ENCODE measurements at places on chromosomes 1 and 21.

GRCh38 chr1:230216896-230217295, 149.9 kb downstream of the GALNT2 start:
- no peak for DNase-seq

DNA sequence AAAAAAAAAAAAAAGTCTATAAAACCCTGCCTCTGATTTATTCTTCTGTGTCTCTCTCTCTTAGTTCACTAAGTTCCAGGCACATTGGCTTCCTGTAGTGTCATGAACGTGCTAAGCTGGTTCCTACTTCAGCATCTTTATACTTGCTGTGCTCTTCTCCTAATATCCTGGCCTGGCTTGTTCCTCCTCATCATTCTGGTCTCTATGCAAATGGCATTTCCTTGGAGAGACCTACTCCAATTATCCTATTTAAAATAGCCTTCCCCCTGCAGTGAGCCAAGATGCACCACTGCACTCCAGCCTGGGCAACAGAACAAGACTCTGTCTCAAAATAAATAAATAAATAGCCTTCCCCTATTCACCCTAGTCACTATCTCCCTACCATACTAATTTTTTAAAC, 9.7 kb upstream of the CLCC1 start:
- no peak for DNase-seq

GRCh38 chr1:184442260-184442659, 55.4 kb downstream of the C1orf21 start:
- no peak for DNase-seq

DNA sequence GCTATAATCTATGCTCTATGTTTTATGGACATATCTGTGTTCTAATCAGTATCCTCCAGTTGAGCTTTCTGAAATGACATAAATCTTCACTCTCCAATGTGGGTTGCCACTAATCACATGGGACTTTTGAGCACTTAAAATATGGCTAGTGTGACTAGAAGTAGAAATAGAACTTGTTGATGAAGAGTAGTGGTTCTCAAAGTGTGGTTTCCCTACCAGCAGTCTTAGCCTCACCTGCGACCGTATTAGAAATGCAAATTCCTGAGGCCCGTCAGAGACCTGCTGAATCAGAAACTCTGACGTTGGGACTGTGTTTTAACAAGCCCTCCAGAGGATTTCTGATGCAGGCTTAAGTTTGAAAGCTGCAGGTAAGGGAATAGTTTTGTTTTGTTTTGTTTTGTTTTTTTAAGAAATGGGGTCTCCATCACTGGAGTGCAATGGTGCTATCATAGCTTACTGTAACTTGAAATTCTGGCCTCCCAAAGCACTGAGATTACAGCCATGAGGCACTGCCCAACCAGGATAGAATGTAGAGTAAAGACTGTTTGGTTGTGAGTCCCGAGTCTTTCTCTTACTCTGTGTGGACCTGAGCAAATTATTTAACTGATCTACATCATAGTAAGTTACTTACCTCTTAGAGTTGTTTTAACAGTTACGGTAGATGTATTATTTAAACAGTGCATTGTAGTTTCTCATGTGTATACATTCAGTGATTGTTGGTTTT, 21.7 kb downstream of the GLRX2 start:
- no peak for DNase-seq

DNA sequence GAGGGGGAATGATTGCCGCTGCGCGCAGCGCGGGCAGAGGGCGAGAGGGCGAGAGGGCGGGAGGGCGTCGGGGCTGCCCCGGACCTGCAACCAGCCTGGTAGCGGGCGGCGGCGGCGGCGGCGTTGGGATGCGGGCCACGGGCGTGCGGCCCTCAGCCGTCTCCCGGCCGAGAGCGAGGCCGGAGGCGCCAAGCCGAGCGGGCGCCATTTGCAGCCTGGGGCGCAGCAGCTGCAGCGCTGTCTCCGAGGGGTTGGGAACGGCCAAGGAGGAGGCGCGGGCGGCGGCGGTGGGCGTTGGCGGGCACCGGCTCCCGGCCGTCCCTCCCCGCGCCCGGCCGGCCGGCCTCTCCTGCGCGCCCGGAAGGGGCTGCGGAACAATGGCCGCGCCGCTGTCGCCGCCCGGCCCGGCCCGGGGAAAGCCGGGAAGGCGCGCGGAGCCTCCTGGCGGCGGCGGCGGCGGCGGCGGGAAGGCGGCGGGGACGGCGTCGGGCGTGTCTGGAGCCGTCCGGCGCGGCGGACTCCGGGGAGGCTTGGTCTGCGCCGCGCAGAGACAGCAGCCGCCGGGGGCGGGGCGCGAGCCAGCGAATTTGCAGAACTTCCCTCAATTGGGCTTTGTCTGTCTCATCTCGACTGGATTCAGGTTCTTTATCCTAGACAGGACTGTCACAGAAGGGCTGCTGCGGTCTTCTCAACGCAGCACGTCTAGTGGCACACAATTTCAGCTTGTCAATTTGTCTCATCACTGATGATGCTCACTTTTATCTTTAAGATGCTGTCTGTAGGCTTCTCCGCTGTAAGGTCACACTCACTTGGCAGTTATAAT, 35.7 kb downstream of the ZBTB8B start:
- no peak for DNase-seq

- no peak for DNase-seq
Observed at GRCh38 chr1:17355898-17356297, 16.1 kb upstream of the PADI6 start.

- no peak for DNase-seq
Observed at GRCh38 chr21:36945496-36946138, 20.9 kb downstream of the HLCS start.

DNA sequence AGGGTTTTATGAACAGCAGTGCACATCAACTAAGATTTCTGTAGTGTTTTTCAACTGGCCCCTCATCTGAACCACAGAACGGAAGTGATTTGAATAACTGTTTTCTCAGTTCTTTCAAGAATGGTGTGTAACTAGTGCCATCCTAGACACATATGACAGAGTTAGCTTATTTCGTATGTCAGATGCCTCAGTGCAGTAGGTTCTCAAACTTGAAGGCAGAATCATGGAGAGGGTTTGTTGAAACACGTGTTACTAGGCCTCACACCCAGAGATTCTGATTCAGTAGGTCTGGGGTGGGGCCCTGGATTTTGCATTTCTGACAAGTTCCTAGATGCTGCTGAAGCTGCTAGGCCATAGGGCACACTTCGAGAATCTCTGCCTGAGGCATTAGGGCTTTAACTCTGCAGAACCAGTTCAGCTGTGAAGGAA, 49.0 kb downstream of the SCCPDH start:
- DNase-seq = no peak

DNA sequence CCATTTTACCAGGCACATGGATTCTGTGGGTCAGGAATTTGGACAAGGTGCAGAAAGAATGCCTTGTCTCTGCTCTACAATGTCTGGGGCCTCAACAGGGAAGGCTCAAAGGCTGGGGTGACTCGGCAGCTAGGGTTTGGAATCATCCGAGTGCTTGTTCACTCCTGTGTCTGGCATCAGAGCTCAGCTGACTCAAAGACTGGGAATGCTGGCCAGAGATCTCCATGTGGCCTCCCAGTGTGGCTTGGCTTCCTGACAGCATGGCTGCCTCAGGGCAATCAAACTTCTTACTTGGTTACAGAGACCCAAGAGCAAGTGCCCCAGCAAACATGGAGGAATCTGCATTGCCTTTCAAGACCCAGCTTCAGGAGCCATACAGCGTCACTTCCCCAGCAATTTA, 110.5 kb downstream of the TOMM20 start:
- DNase-seq = no peak

DNA sequence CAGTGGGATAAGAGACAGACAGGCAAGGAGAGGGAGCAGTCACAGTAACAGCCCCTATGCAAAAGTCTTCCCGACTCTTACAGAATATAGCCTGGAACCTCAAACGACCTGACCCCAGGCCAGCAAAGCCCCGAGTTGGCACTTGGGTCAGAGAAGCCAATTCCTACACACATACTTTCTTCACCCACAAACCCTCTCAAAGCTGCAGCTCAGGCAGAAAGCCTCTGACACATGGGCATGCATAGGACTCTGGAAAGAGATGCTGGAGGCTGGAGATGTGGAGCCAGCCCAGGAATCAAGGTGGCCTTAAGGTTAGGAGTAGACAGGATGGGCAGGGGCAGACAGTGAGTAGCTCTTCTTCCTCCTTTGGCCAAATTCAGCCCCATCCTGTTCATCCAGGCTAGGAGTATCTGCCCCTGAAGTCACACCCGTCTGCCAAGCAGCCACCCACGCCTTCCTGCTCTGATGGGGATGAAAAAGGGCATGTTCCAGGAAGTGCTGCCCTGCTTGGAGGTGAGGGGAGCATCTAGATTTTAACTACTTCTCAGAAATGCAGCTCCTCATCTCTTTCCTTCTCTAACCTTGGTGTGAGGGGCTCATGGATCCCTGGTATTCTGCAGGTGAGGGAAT, 7.8 kb downstream of the SLC41A1 start:
- no peak for DNase-seq

DNA sequence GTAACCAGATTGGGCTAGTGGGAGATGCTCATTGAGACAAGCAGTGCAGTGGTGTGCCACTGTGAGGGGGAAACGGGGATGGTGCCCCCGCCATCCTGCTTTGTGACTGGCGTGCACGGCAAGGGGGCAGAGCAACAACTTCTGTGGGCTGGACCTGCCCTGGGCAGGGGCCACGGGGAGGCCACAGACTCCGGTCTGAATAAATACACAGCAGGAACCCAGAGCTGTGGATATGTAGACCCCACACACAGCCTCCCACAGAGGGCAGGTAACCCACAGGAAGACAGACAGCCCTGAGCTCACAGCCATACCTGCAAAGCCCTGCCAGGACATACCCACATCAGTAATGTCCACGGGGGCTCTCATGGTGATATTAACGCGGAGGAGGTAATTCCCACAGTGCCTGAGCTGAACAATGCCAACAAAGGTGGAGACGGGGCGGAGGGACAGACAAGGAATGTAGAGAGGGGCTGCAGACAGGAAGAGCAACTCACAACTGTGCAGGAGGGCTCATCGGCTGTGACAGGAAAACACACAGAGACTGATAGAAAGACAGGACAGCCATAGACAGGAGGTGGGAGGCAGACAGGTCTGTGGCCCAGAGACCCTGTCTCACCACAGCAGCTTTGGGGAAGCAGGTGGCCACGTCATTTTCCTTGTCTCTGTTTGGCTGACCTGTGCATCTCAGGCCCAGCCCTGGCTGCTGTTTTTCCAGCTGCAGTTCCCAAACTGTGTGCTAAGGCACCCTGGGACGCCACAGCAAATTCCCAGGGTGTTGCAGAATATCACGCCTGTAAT, 4.9 kb upstream of the WNT3A start:
- no peak for DNase-seq

GRCh38 chr1:74431531-74431930, 80.9 kb downstream of the LRRC53 start:
- no peak for DNase-seq

DNA sequence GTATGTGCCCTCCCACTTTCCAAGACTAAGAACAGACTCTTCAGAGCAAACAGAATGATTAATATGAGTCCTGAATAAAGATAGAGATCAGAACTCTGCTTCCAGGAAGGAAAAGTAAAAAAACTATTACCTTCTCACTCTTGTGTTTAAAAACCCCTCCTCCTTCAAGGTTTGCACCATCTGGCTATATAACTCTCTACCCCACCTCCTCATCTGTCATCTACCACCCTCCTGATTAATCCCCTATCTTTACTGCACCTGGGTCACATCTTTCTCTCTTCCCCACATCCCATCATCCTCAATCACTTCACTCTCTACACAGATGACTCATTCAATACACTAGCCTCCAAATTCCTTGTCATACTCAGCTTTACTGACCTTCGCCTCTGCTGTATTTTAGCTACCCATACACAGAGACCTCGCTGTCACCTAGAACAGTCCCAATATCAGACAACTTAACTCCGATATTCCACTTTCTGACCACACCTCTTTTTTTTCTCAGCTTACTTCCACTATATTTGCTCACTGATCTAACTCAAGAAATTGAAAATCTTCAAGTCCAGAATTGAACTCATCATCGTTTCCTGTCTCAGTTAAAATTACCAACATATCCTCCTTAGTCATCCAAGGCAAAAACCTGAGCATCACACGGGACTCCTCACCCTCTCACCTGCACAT, 3.7 kb downstream of the SCMH1 start:
- no peak for DNase-seq

DNA sequence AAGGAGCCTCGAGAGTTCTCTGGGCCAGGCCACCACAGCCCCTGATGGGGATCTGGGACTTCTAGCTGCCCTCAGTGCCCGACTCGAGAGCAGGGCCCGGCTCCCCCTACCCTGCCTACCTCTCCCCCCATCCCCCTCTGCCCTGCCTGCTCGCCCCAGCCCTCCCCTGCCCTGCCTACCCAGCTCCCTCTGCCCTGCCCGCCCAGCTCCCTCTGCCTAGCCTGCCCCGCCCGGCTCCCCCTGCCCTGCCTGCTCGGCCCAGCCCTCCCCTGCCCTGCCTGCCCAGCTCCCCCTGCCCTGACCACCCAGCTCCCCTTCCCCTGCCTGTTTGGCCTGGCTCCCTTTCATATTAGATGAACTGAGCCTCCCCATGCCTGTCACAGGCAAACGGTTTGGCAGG, 117.4 kb upstream of the TMEM51 start:
- no peak for DNase-seq

GRCh38 chr1:235910357-235911299, 43.9 kb upstream of the LYST start:
- DNase-seq = peak; percentile 73

GRCh38 chr1:91124989-91125417, 103.2 kb upstream of the ZNF644 start:
- no peak for DNase-seq
